ENCODE measurements at places on chromosomes 16 and 17.

GRCh38 chr17:17913695-17914332 is 58.4 kb downstream of the TOM1L2 start:
- DNase-seq: peak; percentile 74

- DNase-seq: no peak
Observed at GRCh38 chr16:84369105-84369504, 767 bp downstream of the ATP2C2 start.

DNA sequence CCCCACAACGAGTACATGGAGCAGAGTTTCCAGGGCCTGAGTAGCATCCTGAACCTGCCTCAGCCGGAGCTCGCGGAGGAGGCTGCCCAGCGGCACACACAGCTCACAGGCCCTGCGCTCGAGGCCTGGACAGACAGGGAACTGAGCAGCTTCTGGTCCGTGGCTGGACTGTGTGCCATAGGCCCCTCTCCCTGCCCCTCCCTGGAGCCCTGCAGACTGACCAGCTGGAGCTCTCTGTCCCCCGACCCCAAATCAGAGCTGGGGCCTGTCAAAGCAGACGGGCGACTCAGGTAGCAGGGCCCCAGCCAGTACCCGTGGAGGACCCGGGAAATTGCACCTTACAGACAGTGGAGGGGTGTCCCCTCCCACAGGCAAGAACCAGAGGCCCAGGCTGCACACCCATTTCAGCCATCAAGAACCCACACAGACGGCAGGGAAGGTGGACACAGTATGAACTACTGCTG is 13.0 kb downstream of the MRPL27 start:
- no peak for DNase-seq

DNA sequence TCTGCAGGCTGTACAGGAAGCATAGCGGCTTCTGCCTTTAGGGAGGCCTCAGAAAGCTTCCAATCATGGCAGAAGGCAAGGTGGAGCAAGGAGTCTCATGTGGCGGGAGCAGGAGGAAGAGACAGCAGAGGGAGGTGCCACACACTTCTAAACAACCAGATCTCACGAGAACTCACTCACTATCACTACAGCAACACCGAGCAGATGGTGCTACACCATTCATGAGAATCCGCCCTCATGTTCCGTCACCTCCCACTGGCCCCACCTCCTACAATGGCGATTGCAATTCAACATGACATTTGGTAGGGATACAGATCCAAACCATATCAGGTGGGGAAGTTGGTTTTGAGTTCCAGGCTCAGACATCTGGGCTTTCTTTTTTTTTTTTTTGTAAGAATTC is 31.9 kb upstream of the NUDT7 start:
- DNase-seq: no peak

- peak; percentile 46 for DNase-seq
Observed at GRCh38 chr16:87190288-87191230, 126.6 kb downstream of the C16orf95 start.

DNA sequence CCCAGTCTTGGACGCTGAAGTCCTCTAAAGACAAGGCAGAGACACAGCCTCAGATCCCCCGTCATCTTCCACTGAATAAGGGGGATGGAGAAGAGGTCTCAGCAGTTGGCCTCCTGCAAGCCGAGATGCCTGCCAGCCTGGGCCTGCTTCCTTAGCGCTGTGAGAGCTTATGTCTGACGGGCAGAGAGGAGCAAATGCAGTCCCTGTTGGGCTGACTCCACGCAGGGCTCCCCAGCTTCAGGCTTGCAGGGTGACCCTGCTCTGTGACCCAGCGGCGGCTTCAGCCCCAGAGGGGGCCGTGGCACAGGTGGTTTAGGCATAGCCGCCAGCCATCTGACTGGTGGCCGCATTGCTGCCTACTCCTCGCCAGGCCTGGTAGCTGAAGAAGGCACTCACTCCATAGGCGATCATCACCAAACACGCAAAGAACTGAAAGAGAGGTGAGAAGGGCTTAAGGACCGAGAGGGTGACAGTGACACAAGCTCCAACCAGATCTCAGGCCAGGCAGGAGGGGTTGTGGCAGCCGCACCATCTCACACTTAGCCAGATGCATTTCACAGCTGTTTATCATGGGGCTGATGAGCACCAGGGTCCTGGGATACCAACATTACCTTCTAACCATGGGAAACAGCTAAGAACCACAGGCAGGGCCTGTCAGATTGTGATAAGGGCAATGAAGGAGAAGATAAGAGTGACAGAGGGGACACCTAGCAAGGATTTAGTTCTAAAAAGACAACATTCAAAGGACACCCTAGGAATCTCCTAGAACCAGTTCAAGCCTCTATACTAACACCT is 11.7 kb downstream of the ARL2BP start:
- DNase-seq: no peak

DNA sequence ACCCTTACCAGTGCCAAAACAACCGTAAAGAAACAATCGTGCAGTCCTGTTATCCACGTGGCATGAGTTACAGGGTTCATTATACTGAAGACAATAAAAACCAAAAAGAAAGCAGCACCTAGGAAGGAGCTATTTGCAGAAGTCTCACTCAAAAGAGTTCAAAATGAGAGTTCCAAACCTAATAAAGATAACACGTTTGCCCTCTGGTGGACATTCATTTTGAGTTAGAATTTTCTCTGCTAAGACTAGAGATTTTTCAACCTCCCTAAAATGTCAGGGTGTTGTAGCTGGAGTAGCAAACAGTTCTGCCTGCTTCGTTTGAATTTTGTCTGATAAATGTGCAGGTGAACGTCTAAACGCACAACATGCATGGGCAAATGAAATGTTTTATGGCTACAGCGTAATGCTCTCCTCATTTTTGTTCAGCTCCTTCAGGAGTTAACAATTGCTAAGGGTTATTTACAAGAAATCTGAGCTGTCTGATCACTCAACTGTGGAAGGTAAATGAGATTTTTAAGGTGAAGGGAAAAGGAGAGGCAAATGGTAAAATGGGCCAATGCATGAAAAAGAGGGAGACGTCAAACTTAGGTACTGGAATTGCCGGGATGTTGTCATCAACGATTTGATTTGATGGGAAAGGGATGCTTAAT is 1067.9 kb upstream of the EEF2KMT start:
- DNase-seq: no peak

GRCh38 chr17:45426561-45426960 is 6.1 kb downstream of the ARHGAP27 start:
- DNase-seq: no peak

DNA sequence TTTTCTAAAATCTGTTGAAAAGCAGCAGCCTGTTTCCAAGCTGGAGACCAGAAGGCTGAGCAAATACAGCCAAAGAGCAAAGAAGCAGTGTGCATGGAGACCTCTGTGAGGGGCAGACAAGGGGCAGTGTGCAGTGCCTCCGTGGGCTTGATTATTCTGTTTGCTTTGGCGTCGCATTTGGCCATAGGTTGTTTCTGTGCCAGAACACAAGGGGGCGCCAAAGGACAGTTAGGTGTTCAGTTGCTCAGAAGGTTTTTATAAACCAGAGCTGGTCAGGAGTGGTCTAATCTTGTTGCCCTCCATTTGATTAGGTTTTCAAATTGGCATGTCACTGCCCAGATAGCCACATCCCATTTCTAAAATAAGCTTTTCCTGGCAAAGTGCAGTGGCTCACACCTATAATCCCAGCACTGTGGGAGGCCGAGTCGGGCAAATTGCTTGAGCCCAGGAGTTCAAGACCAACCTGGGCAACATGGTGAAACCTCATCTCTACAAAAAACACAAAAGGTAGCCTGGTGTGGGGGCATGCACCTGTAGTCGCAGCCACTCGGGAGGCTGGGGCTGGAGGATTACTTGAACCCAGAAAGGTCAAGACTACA is 10.6 kb downstream of the MYH3 start:
- peak; percentile 77 for DNase-seq

- peak; percentile 80 for DNase-seq
Observed at GRCh38 chr17:8300627-8301242, 5.5 kb upstream of the SLC25A35 start.

GRCh38 chr17:29628644-29629043 is 5.9 kb upstream of the CORO6 start:
- no peak for DNase-seq

DNA sequence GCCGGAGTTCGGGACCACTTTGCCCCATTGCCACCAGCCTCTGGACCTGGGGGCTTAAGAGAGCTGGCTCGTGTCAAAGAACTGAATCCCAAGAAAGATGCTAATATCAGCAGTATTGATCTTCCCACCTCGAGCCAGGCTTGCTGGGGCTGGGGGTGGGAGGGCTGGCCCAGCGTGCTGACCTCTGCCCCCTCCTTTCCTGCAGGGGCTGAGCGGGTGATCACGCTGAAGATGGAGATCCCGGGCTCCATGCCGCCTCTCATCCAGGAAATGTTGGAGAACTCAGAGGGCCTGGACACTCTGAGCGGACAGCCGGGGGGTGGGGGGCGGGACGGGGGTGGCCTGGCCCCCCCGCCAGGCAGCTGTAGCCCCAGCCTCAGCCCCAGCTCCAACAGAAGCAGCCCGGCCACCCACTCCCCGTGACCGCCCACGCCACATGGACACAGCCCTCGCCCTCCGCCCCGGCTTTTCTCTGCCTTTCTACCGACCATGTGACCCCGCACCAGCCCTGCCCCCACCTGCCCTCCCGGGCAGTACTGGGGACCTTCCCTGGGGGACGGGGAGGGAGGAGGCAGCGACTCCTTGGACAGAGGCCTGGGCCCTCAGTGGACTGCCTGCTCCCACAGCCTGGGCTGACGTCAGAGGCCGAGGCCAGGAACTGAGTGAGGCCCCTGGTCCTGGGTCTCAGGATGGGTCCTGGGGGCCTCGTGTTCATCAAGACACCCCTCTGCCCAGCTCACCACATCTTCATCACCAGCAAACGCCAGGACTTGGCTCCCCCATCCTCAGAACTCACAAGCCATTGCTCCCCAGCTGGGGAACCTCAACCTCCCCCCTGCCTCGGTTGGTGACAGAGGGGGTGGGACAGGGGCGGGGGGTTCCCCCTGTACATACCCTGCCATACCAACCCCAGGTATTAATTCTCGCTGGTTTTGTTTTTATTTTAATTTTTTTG is 8.5 kb downstream of the GJD3 start:
- DNase-seq: no peak

- DNase-seq: no peak
Observed at GRCh38 chr17:64991726-64992125, 64.8 kb downstream of the GNA13 start.

- no peak for DNase-seq
Observed at GRCh38 chr16:64434526-64435069, 687.3 kb downstream of the CDH11 start.

DNA sequence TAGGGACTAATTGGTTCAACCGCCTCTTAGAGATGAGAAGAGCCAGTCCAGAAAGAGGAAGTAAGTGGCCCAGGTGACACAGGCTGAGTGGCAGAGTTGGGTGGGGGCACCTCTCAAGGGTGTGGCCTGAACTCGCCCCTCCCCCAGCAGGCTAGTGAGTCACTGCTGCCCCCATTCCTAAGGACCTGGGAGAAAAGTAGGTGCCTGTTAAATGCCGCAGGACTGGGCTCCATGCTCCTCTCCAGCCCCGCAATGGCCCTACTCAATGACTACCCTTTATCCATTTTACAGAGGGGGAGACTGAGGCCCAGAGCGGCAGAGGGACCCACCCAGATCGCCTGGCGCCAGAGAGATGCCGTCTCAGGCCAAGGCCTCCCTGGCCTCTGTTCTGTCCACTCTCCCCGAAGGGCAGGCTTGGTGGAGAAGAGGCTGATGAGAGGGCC is 8.1 kb downstream of the TMEM235 start:
- no peak for DNase-seq

DNA sequence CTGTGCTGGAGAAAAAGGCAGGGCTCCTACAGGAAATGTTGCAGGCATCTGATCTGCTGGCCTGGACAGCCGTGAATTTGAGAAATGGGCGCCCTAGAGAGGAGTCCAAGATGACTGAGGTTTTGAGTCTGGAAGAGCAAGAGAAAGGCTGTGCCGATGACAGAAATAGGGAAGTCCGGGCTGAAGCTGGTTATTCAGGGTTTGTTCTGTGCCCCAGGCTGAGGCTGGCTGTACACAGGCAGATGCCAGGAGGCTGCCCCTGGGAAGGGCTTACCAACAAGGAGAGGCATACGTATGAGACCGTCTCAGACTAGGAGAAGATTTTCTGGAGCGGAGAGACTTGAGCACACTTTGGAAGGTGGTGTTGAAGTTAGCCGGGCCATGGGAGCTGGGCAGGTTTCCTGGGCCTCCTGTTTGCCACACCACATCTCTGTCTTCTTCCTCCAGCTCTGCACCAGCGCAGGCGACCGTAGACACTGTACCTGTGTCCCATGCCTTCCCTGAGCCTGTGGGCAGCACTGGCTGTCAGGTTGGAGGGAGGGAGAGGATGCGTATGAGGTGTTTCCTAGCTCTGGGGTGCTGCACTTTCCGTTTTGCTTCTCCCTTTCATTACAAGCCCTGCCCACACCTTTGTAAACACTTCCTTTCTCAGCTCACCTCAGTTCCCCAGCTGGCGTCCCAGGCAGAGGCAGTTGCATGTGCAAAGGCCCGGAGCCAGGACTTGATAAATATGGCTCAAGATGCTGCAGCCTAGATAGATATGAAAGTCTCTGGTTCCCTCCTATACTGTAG is 80.8 kb downstream of the SPECC1 start:
- no peak for DNase-seq

- no peak for DNase-seq
Observed at GRCh38 chr16:66484453-66485213, 57.5 kb downstream of the BEAN1 start.

GRCh38 chr17:78727057-78727456 is 55.0 kb downstream of the CYTH1 start:
- DNase-seq: no peak

DNA sequence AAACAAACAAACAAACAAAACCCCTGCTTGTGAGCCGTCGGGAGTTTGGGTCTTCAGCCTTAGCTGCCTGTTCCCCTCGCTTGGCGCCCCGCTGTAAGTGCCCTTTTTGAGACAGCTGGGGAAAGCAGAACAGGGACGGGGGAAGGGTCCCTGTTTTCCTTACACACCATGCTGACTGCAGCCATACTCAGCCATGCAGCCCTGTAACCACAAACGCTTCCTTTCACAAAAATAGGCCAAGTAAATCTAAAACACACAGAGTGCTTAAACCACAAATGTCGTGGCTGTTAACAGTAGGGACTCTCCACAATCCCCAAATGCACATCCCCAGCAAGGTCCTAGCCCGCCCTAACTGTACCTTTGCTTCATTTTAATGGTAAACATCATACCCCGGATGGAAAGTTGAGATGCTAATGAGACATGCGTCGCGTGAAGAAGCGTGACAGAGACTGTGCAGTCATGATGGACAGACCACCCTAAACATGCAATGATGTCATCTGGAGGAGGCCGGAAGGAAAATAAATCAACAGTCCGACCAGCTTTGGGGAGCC is 129.9 kb downstream of the MGAT5B start:
- DNase-seq: no peak

- no peak for DNase-seq
Observed at GRCh38 chr16:13587181-13587580, 332.8 kb upstream of the ERCC4 start.

GRCh38 chr16:84416407-84417321 is 48.3 kb downstream of the ATP2C2 start:
- no peak for DNase-seq
